ENCODE measurements at places on chromosomes 3 and 15.

- DNase-seq = peak; percentile 26
Observed at GRCh38 chr15:41493205-41493901, at the start of gene ITPKA. TSS of gene ITPKA (plus strand) at chr15:41493874. CDS start at chr15:41493928, 54 bp downstream.

GRCh38 chr15:65222891-65223290 lies 11.6 kb upstream of the CILP start:
- DNase-seq = no peak

DNA sequence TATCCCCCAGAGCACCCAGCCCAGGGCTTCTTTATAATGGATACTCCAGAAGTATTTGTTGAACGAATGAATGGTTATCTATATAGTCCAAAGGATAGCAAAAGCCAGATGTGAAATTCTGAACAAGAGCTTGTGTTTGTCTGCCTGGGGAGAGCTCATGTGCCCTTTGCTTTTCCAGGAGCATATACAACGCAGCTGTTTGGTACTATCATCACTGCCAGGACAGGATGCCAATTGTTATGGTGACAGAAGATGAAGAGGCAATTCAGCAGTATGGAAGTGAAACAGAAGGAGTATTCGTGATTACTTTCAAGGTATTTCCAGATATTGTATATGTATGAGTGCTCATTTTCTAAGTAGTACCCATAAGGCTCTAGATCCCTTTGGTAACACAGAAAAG lies 15.2 kb downstream of the DIS3L start:
- no peak for DNase-seq

GRCh38 chr3:196198771-196199753 lies 12.1 kb downstream of the ZDHHC19 start:
- no peak for DNase-seq

DNA sequence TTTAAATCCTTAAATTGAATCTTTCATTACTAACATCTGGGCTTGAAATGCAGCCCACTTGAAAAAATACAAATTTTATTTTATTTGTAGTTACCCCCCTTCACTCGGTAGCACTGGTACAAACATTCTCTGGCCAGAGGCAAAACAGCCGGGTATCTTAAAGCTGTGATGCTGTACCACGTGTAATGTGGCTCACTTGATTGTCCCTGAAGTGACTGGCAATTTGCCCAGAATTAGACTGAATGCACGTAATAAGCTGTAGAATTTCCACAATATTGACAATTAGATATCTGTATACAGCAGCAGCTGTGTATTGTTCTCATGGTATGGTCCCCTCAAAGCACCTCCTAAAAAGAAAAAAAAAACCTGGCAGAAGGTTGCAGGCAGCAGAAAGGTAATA lies 192.8 kb upstream of the TBC1D5 start:
- DNase-seq = no peak

DNA sequence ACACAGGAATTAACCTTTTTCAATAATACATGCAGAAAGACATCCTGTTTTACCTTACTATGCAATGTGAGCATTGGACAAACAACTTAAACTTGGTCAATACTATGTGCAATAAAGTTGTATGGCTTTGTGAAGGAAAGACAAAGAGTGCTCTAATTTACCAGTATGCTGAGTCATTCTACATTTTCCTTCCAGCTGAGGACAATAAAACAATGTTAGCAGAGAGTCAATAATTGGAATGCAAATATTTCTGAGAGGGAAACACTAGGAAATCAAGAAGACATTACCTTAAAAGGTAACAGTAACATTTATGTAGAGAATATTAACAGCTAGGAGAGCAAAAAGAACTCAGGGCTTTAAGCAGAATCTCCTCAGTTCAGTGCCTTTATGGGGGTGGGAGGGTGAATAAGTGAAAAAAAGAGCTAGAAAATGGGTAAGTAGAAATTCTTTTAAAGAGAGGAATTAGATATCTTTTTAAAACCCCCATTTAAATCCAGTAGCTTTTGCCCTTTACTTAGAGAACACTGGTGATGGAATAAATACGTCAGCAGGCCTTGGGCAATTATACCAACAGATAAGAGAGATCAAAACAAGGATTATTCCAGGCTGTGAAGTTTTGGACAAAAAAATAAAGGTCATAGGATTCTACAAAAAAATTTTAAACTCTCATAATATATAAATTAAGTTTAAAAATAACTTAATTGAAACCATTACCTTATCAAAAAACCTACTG lies 11.6 kb upstream of the HGD start:
- DNase-seq = no peak

GRCh38 chr3:125496701-125497100 lies 23.3 kb downstream of the SNX4 start:
- no peak for DNase-seq

- DNase-seq = no peak
Observed at GRCh38 chr3:114558271-114558670, 264.4 kb downstream of the TIGIT start.

DNA sequence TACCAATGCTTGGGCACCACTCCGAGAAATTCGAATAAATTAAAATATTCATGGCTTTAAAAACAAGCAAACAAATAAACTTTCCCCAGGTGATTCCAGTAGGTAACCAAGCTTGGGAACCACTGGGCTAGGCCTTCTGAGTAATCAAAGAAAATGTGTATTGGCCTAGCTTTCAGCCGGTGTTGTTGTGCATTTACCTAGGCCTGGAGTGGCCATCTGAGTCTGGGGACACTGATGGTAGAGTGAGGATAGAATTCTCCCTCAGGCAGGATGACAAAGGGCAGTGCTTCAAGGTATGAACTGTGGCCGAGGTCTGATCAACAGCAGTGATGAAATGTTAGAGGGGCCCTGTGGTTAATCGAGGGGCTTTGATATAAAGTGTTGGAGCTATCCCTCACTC lies 440.5 kb downstream of the EPHB1 start:
- DNase-seq = no peak

GRCh38 chr15:38748710-38749109 lies 184.1 kb upstream of the RASGRP1 start:
- no peak for DNase-seq

- DNase-seq = no peak
Observed at GRCh38 chr3:119759962-119760361, 21.9 kb upstream of the NR1I2 start.

DNA sequence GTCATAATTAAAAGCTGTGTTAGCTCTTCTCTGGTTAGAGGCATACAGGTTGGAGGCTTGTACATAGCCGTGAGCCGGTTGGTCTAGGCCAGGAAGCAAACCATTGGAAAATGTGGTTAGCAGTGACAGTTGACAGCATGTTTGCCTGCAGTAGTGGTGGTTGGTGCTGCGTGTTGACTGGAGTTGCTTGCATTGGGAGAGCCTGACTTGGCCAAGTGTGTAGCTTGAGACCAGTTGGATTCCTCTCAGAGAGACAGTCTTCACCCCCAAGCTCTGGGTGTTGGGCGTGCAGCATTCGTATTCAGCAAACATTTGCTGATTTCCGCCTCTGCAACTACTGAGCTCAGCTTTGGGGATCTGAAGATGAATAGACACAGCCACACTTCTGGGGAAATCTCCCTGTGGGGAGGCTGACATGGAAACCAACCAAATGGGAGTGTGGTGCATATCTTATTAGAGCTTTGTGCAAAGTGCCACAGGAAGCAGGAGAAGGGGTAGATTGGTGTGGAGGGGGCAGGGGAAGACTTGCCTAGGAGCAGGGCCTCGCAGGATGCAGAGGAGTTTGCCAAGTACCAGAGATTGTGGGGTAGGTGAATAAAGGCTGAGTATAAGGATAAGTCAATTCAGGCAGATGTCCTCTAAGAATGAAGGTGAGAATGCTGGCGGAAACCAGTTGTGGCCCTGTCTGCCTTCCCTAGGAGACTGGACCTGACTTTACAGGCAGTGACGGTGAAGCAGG lies 83.5 kb downstream of the IGF1R start:
- no peak for DNase-seq

DNA sequence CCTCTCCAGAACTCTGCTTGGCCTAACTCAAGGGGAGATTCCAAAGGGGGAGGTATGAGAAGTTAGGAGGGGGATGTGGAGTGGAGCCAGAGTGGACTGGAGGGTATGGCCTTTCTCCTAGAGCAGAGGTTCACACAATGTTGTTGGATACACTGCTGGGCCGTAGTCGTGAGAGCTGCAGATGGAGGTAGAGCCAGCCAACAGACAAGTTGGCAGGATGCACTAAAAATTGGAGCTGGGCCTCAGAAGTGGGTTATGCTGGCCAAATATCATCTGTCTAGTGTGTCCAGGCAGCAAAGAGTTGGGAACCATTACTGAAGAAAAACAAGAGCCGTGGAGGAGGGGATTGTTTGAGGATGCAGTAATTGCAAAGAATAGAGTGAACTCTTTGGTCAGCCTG lies 27.7 kb upstream of the LRRFIP2 start:
- DNase-seq = no peak

- no peak for DNase-seq
Observed at GRCh38 chr3:196563721-196564225, 4.6 kb downstream of the WDR53 start.

- no peak for DNase-seq
Observed at GRCh38 chr3:51955175-51955892, at the start of gene GPR62. TSS of gene GPR62 (plus strand) at chr3:51955381. CDS start at chr3:51955653, 272 bp downstream.

- DNase-seq = no peak
Observed at GRCh38 chr3:171283848-171284222, 176.4 kb downstream of the TNIK start.

- DNase-seq = no peak
Observed at GRCh38 chr3:49412632-49413337, 562 bp downstream of the TCTA start.

DNA sequence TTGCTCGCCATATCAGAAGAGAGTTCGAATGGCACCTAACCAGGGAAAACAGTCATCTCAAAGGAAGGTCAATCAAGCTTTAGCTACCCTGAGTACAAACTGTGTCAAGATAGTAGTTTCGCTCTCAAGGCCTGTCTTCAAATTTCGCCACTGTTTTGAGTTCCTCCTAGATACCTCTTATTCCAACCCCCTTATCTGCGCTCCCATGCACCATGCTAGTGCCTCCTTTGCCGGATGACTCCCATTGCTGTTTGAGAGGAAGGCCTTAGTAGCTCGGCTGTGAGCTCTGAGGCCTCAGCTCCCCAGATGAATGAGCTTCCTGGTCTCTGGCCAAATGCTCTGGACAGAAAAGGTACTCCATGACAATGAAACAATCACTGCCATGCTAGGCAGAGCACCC lies 256.0 kb downstream of the ULK4 start:
- no peak for DNase-seq

DNA sequence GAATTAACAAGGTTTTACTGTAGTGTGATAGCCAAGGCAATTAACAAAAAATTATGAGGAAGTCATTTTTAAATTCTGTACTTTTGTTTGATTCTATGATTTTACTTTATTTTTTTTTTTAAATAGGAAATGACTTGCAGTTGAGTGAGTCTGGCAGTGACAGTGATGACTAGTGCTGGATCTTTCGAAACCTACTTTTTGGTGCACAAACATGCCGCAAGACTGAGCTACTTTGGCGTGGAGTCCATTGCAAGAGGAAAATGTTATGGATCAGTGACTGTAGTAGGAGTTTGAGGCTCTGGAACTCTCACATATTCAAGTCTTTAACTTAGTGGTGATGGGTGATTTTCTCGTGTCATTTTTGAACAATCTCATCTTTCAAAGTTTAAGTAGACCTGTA lies 11.6 kb downstream of the EAF1 start:
- no peak for DNase-seq

- DNase-seq = no peak
Observed at GRCh38 chr3:4752201-4753072, 226.8 kb upstream of the BHLHE40 start.

Data from stimulated activated CD4-positive, alpha-beta T cell treated with anti-CD3 and anti-CD28 coated beads, TNF-alpha, amount 100 ng/mL, for 1 hour (primary cell).